HCT116 (cell line): ENCODE measurements at places on chromosomes 6 and 20.
A peak's percentile ranks its signal among the peaks of the same experiment; 100 is the strongest.

GRCh38 chr20:59145924-59146779, 17.5 kb upstream of the ZNF831 start:
- no peak overlapping the region for H3K4me3 ChIP-seq
- H3K4me1 ChIP-seq, result no peaks in the 10 kb centered on the region
- DNase-seq, result no peak
- no peak overlapping the region for H3K27ac ChIP-seq
- H3K36me3 ChIP-seq, result no peaks in the 10 kb centered on the region

DNA sequence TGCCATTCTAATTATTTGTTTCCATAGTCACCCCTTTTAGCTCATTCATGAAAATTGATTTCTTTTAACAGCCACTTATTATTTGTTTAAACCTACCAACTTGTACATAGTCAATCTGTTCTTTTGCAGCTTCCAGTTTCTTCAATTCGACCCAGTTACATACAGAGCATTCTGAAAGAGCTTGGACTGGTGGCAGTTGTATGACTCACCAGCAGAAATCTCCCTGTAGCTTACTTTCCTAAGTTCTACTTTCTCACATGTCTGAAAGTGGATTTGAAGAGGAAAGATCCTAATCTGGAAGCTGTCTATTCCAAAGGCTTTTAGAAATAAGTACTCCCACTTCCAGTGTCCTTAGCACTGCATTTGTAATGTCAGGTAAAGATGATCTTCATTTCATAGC, 447.9 kb downstream of the HTR1B start:
- no peak overlapping the region for H3K27ac ChIP-seq
- no peaks in the 10 kb centered on the region for H3K27me3 ChIP-seq
- H3K4me3 ChIP-seq, result no peak overlapping the region
- no peaks in the 10 kb centered on the region for H3K36me3 ChIP-seq

GRCh38 chr6:9783567-9783966, 631.3 kb downstream of the TFAP2A start:
- H3K27me3 ChIP-seq, result no peaks in the 10 kb centered on the region
- no peak for DNase-seq
- no peak overlapping the region for H3K4me3 ChIP-seq
- H3K27ac ChIP-seq, result no peak overlapping the region

DNA sequence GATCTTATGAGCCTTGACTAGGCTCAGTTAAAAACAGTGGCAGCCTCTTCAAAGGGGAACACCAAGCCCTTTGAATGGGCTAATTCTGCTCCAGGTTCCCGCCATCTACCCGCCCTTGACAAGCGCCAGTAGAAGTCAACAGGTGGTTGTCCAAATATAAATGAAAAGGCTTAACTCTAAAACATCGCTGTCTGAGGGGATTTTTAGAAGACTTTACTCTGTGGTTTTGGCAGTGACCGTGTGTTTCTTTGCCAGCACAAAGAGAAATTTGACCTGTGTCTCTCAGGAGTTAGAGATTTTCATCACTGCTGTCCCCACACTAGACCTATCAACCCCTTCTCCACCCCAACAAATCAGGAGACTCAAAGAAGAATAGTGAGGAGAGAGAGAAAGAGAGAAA, 19.8 kb upstream of the SIM1 start:
- DNase-seq, result no peak
- no peaks in the 10 kb centered on the region for H3K4me1 ChIP-seq
- H3K36me3 ChIP-seq, result no peaks in the 10 kb centered on the region
- no peak overlapping the region for H3K27ac ChIP-seq
- no peaks in the 10 kb centered on the region for H3K27me3 ChIP-seq

DNA sequence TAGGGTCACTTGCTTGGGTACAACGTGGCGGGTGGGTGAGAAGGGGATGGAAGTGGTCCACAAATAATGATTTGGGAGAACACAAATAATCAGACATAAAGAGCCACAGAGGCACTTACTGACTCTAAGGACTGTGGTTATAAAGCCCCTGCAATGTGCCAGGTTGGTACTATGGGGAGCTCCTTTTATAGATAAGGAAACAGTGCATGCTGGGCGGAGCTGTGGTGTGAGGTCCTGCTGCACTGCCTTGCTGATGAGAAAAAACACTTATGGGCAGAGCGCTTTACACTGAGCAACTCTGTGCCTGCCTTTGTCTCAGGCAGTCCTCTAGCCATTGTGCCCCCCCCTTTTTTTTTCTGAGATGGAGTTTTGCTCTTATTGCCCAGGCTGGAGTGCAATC, 29.1 kb upstream of the SCRT2 start:
- no peaks in the 10 kb centered on the region for H3K27me3 ChIP-seq
- no peaks in the 10 kb centered on the region for H3K36me3 ChIP-seq
- DNase-seq, result no peak

GRCh38 chr6:157265635-157266034, 57.7 kb downstream of the TMEM242 start:
- no peaks in the 10 kb centered on the region for H3K36me3 ChIP-seq
- H3K27ac ChIP-seq, result no peak overlapping the region
- no peaks in the 10 kb centered on the region for H3K4me1 ChIP-seq
- H3K27me3 ChIP-seq, result no peaks in the 10 kb centered on the region

DNA sequence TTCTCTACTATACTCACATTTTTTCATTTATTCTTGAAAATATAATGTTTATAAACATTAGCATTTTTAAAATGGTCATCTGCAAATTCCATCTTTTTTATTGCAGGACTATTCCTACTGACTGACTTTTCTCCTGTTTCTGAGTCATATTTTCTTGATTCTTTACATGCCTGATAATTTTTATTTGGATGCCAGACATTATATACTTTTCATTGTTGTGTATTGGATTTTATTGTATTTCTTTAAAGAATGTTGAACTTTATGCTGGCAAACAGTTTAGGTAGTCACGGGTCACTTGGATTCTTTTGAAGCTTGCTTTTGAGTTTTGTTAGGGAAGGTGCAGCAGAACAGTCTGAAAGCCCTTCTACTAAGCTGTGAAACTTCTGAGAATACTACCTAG, 403.2 kb downstream of the ARHGAP18 start:
- H3K27ac ChIP-seq, result no peak overlapping the region
- DNase-seq, result no peak
- no peaks in the 10 kb centered on the region for H3K27me3 ChIP-seq
- H3K4me1 ChIP-seq, result no peaks in the 10 kb centered on the region
- H3K36me3 ChIP-seq, result no peaks in the 10 kb centered on the region
- no peak overlapping the region for H3K4me3 ChIP-seq

DNA sequence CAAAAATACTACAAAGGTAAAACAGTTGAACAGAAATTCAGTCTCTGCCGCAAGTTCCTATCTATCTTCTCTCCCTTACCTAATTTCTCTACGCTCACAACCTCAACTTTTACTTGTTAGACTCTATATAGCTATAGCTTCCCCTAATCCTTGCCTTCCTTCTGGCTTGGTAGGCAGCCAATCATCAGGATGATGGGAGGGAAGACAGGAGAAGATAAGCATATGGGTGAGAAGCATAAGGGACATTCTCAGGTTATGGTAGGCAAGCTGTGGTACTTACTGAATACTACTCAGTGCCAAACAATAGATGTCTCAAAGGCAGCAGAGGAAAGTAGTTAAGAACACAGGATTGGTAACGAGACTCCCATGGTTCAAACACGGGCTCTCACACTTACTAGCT, 7.8 kb downstream of the CCNC start:
- H3K4me1 ChIP-seq, result no peaks in the 10 kb centered on the region
- no peak for DNase-seq
- H3K27ac ChIP-seq, result no peak overlapping the region
- no peak overlapping the region for H3K4me3 ChIP-seq

DNA sequence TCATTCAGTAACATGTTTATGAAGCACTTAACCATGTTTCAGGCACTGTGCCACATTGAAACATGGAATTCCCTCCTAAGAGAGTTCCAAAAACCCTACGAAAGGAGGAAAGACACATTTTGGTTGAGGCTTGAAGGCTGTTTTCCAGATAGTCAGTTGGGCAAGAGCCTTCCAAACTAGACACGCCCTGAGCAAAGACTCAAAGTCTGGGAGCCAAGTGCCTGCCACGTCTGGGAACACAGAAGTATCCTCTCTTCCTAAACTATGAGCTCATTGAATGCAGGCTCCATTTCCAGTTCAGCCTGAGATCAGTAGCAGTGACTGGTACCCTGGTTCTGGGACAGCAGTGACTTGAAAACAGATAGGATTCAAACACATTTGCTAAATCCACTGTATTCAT, 74.5 kb upstream of the FAM8A1 start:
- no peaks in the 10 kb centered on the region for H3K27me3 ChIP-seq
- DNase-seq, result no peak

GRCh38 chr20:967796-968742, 34.0 kb downstream of the RSPO4 start:
- no peak overlapping the region for H3K27ac ChIP-seq
- no peak overlapping the region for H3K4me3 ChIP-seq
- DNase-seq, result peak; percentile 91
- H3K4me1 ChIP-seq, result peaks cover 10% of the 10 kb centered on the region; the same call in 1 of the 2 replicates
- no peaks in the 10 kb centered on the region for H3K36me3 ChIP-seq

- H3K4me3 ChIP-seq, result no peak overlapping the region
- H3K27ac ChIP-seq, result no peak overlapping the region
- no peaks in the 10 kb centered on the region for H3K36me3 ChIP-seq
These were observed 289.9 kb upstream of the TSHZ2 start for GRCh38 chr20:52682237-52682636.

DNA sequence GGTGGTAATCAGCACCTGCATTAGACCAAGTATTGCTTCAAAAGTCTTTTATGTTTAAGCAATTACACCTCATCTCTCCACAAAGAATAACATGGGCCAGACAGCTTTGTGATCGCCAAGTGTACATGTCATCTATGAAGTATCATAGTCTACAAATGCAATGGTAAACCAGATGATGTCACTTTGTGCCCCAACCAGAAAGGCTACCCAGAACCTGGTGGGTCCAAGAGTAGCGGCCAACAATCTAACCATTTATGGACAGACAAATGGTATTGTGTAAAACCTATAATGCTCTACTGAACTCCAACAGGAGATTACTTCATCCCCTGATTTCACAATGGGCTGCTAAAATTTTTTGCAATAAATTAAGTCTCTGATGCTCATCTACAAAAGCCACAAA, 295.9 kb downstream of the GMDS start:
- no peak overlapping the region for H3K4me3 ChIP-seq
- no peaks in the 10 kb centered on the region for H3K36me3 ChIP-seq
- no peaks in the 10 kb centered on the region for H3K27me3 ChIP-seq
- no peaks in the 10 kb centered on the region for H3K4me1 ChIP-seq
- no peak for DNase-seq

DNA sequence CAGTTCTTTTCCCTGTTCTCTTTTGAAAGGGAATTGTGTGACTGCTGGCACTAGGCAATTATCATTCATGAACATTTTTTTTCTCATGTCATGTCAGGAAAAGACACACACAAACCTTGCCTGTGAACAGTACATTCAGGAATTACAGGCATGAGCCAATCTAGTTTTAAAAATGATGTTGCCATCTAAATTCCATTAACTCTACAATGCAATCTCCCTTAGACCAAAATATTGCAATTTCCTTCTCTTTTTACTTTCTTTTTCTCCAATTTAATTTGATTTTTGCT, 127.5 kb upstream of the STMND1 start:
- no peaks in the 10 kb centered on the region for H3K36me3 ChIP-seq
- no peak for DNase-seq
- H3K4me3 ChIP-seq, result no peak overlapping the region
- no peaks in the 10 kb centered on the region for H3K4me1 ChIP-seq

DNA sequence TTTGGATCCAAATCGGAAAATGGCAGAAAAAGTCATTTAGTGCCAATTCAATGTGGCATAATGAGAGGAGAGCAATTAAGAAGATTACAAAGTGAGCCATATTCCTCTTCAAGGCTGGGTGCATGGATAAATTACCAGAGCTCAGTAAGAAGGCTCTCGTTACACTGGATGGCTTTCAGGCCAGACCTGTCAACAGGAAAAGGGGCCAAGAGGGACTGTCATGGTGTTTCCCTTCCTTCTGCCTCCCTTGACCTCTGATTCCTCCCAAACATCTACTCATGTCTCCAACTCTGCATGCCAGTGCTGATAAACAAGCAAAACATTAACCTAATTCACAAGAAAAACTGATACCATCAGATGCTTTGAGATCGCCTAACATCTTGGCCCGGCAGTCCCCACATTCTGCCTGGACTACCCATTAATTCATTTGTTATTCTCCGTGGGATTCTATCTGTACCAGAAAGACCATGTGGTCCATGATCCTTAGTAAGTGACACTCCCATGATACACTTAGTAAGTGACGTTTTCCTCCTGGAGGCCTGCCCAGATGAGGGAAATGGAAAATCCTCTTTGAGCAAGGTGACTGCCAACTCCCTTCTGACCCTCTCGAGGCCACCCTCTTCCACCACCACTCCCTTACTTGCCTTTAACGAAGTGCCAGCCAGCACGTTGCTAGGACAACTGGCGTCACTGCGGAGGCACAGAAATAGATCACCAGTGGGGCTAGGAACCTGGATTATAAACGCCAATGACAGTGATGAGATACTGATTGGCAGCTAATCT, 239.2 kb downstream of the GMPR start:
- no peak overlapping the region for H3K27ac ChIP-seq
- no peaks in the 10 kb centered on the region for H3K27me3 ChIP-seq
- DNase-seq, result no peak
- no peaks in the 10 kb centered on the region for H3K36me3 ChIP-seq
- H3K4me3 ChIP-seq, result no peak overlapping the region

DNA sequence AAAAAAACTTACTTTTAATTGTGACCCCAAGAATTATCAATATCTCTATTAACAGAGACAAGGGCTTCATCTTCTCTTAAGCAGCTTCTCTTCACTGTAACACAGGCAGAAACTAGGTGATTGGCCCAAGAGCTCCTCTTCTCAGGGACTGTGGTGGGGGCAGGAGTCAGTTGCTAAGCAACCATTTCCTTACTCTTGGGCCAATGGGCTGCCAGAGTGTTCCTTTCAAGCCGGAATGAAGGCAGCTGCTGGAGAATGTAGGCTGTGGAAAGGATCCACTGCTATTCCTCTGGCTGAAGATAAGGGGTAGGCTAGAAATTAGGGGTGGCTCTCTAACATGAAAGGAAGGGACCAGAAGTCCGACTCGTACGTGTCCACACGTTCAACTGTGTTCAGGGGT, at the start of gene SEL1L2:
TSS of gene SEL1L2 (minus strand) at position 150 of the 400 bp plus-strand sequence. CDS start at position 70, 80 bp downstream.
- H3K36me3 ChIP-seq, result no peaks in the 10 kb centered on the region
- H3K27ac ChIP-seq, result no peak within 1 kb of the TSS
- H3K4me1 ChIP-seq, result peaks cover 6% of the 10 kb centered on the region; the same call in 1 of the 2 replicates
- no peaks in the 10 kb centered on the region for H3K27me3 ChIP-seq
- DNase-seq, result no peak

DNA sequence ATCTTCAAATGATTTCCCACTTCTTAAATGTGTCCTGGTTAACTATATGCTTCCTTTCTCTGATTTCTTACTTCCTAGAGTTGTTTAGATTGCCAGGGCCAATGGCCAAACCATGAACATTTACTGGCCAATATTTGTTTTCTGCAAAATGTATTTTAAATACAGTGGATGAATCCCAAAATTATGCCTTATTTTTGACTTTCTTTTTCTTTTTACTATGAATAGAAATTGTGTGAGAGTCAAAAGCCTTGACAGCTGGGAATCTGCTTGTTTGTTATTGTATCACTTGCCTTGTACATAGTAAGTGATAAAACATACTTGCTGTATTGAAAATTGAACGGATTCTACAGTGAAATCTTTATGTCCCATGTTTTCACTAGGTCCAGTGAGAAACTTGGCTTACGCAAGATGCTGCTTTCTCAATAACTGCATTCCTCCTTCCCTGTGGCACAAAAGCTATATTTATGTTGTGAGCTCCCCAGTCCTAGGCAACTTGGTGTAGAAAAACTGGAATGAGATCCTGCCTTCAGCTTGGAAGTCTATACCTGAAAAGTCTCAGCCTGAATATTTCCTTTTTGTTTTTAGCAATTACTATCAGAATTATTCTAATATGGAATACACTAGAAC, 295.2 kb downstream of the EPHA7 start:
- no peak overlapping the region for H3K4me3 ChIP-seq
- no peaks in the 10 kb centered on the region; the same call in 1 of the 2 replicates for H3K36me3 ChIP-seq
